ENCODE measurements at places on chromosomes 7 and 10.

DNA sequence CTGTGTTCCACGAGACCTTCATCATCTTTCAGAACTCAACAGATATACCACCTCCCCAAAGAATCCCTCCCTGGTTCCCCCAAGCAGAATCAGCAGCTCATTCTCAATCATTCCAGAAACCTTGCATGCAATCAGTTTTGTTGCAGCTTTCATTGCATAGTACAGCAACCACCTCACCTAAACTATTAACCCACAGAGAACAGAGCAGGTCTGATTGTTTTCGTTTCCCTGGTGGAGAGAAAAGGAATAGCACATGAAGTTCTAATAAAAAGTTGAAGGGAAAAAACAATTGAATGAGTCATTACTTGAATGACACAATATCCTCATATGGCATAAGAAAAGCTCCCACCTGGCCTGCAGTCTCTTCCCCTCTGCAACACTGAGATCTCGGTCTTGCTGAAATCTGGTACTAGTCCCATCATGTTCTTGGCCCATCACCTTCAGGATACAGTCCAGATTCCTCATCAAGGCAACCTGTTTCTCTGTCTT, 147.1 kb upstream of the GDF10 start:
- peak; percentile 56 for DNase-seq

DNA sequence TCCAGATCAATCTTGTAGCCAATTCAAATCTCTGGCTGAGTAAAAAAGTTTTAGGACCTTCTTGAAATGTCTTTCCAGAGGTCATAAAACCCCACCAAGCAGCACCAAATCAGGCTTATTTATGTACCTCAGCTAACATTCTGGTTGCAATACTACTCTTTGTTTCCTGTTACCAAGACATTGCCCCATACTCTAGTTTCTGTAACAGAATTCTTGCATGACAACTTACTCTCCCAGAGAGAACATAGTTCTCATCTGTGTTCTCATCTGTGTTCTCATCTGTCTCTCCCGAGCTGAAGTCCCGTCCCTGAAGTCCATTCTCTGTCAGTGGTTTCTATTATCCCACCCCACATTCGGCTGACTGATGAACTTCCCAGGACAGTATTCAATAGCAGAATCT, 1285.1 kb downstream of the XPNPEP1 start:
- DNase-seq: no peak

GRCh38 chr7:351681-352480, 61.9 kb downstream of the FOXL3 start:
- no peak for DNase-seq

- DNase-seq: no peak
These were observed 110.4 kb downstream of the OSBPL3 start for GRCh38 chr7:24869572-24869971.

GRCh38 chr7:123209786-123210185, 10.0 kb upstream of the SLC13A1 start:
- DNase-seq: no peak

DNA sequence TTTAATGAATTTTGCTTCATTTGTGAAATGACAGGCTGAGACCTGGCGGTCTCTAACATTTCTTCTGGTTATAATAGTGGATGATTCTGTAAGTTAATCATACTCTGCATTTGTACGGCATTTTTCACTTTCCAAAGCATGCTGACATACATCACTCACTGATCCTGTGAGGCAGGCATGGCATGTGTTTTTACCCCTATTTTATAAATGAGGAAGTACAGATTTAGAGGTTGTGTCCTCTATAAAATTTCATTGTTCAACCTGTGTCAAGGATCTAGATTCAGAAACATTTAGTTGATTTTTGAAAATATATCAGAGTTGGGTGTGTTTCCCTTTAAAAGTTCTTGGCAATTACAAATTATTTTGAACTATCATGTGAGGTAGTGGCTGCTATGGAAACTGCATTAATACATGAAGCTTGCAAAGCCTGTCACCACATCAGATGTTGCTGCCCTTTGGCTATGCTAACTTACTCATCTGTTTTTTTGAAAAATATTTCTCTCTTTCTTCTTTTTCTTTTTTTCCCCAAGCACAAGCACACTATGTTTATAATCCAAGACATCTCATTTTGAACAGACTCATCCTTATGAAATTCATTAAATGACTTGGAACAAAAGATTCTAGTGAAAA, 172.7 kb downstream of the GNAI1 start:
- DNase-seq: no peak

DNA sequence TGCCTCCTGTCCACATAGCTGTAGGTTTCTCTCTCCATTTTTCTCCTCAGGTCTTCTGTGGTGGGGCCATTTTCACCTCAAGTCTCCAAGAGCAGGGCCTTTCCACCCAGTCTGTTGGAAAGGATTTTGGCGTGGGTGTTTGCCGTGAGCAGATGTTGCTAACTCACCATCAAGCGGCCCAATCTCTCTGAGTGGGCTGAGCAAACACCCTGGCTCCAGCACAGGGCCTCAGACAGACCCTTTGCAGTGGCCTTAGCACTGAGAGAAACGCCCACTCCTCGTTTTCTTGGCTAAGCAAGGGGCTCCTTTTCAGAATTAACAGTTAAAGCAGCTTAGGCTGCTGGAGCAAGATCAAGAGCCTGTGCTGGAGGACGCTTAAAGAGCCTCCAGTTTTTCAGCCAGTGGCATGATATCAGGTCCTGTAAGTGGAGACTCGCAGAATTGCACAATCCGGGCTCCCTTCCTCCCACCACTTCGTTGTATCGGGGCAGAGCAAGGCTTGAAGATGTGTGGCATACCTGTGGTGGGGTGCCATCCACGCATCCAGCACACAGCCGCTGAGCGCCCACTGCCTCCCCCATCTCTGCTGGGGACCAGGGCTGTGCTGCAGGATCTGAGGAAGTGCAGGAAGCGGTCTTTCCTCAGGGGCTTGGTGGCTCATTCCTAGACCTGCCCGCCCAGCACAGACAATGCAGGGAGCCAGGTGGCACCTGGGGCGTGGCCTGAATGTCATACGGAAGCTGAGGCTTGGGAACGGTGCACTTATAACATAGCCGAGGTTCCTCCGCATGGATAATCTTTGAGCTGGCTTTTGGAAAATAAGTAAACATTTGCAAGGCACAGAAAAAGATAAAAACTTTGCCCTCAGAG, 142.7 kb downstream of the ADARB2 start:
- DNase-seq: no peak

DNA sequence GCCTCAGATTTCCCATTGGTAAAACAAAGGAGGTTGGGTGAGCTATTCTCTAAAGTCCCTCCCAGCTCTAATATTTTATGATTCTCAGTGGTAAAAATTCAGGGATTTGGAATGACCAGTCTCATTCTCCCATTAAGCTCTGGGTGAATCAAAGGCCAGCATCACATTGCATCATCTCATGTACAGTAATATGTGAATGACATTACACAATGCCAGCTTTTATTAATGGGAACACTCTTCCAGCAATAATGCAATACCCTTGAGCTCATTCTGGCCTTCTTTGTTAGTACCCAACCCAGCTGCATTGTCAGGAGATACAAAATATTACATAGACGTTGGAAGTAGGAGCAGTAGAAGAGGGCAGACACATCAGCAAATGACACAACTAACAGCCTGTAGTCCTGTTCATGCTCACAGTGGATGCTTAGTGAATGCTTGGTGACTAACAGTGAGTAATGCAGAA, 100.0 kb upstream of the EGR2 start:
- DNase-seq: peak; percentile 23

DNA sequence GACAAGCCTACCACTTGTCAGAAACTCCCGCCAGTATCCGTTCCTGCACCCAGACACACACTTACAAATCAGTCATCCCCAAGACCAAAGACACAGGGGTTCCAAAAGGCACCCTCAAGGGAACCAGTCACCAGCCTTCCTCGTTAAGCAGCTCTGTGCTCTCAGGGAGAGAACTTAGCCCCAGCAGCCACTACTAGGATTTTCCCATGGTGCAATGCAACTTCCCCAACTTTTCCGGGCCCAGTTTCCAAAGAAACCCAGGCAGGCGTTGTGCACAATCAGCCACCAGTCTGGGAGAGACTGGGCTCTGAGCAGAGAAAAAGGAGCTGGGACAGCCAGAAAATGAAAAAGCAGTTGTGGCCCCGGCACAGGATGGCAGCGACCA, 1.2 kb downstream of the DLG5 start:
- no peak for DNase-seq

GRCh38 chr10:4347397-4347796, 478.6 kb upstream of the AKR1E2 start:
- DNase-seq: no peak

Measured in HL-60 (cell line).